Stimulated activated CD8-positive, alpha-beta memory T cell treated with anti-CD3 and anti-CD28 coated beads, Interleukin-7, amount 100 ng/mL, for 1 hour (primary cell): ENCODE measurements at places on chromosomes 5 and 9.
A peak's percentile ranks its signal among the peaks of the same experiment; 100 is the strongest.

DNA sequence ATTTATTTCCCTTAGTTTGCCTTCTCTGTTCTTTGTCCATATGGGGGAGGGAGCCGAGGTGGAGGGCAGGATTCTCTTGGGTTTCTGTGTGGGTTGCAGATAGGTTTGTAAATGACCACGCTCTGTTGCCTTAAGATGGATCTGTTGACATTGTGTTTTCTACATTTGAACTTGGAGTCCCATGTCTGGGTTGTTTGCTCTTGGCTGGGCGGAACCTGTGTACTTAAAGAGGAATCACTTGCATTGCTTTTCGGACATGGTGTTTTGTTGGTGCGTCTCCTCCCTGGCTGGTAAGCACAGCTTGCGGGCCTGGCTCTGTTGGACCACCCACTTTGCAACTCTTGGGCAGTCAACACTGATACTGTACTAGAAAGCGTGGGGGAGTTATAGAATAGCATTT, 45.9 kb downstream of the EHMT1 start:
- no peak for DNase-seq

GRCh38 chr5:31485376-31486207, 46.3 kb downstream of the DROSHA start:
- no peak for DNase-seq

DNA sequence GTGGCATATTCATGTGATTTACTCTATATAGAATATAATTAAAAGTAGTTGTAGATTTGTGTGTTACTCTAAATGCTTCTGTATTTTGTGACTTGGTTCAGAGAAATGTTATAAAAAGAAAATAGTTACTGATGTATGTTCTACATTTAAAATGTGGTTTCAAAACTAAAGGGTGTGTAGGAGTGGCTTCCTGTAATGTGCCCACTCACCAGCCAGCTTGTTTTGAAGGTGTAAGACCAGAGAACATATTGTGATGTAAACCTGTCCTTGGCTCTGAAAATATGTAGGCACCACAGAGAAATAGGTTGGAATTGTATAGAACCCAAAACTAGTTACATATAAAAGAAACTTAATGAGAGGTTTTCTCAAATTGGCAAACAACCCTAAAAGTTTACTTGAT, 51.2 kb upstream of the ARRDC3 start:
- DNase-seq: no peak

- DNase-seq: no peak
Measured at GRCh38 chr5:93336330-93337110, 244.5 kb downstream of the NR2F1-AS1 start.

GRCh38 chr9:132886334-132886725, 7.6 kb downstream of the SPACA9 start:
- no peak for DNase-seq

DNA sequence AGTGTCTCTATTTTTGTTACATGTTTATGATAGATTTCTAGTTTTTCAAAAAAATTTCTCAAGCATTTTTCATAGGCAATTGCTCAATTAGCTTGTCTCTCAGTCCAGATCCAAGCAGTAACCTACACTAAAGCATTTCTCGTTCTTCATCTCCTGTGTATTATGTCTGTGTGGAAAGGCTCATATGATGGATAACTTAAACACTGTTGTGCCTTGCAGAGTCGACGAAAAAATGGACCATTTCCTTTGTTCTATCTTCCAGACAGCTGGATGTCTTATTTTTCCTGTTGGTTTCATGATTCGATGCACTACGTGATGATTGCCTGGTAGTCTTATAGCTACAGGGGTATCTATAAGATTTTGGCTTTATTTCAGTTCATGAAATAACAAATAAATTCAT, 347.8 kb downstream of the TRPM3 start:
- DNase-seq: no peak

- DNase-seq: no peak
Measured at GRCh38 chr9:136074706-136075105, 20.4 kb downstream of the NACC2 start.

- no peak for DNase-seq
Measured at GRCh38 chr5:171316258-171317121, 7.4 kb downstream of the TLX3 start.

GRCh38 chr9:971901-972500, 4.5 kb upstream of the DMRT3 start:
- DNase-seq: no peak

GRCh38 chr5:1294206-1294834, 548 bp downstream of the TERT start:
- no peak for DNase-seq

- DNase-seq: no peak
Measured at GRCh38 chr5:135308752-135309151, 90.3 kb downstream of the MACROH2A1 start.

DNA sequence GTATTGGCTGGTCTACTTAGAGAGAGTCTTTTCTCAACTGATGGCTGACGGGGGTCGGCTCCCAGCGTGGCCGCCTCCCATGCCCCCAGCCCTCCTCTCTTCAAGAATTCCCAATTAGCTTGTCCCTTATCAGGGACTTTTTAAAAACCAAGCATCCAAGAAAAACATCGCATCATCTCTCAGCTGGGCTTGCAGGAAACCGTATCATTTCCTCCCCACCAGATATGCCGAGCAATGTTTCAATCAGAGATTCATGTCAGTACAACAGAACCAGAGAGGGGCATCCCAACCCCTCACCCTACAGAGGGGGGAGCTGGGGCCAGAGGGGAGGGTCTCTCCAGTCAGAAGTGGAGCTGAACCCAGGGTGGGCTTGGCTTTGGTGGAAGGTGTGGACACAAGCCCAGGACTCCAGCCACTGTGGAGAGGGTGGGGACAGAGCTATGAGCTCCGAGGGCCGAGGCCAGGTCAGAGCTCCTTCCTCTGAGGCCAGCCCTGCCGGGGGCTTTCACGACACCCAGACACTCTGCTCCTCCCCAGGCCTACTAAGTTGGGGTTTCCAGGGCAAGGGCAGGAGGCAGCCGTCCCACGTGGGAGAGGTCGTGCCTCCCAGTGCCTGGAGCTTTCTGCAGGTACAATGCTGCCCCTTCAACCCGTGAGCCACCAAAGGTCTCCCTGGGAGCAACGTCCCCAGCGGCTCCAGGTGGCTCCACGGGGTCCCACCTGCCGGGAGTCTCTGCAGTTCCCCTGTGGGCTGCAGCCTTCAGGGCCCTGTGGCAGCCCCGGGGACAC, 39.0 kb upstream of the TMEM250 start:
- no peak for DNase-seq

- no peak for DNase-seq
Measured at GRCh38 chr9:4590430-4591122, 71.5 kb upstream of the PLPP6 start.

- no peak for DNase-seq
Measured at GRCh38 chr9:77455312-77455927, 192.7 kb downstream of the GNA14 start.

DNA sequence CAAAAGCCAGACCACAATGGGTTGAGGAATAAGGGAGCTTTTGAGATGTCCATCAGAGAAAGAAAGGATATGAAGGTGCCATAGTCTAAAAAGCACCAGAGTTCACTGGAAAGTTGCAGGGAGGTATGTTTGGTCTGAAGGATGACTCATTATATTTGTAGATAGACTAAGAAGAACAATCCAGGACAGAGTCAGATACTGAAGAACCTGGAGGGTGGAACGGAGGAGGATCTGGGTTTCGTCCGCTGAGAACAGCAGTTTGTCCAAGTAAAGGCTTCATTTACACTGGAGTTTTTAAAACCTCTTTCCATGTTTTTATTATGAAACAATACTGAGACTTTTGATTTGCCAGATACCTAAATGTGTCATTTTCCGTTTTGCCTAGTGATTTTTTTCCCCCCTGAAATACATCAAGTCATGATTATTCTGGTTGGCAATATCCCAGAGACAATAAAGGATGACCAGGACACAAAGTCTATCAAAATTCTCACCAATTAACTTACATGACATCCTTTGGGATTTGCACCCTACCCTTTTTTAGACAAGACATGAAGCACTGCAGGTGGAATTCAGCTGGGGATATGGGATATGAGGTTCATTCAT, 219.9 kb downstream of the MLLT3 start:
- DNase-seq: no peak

- DNase-seq: no peak
Measured at GRCh38 chr9:110821064-110821463, 152.5 kb downstream of the MUSK start.

DNA sequence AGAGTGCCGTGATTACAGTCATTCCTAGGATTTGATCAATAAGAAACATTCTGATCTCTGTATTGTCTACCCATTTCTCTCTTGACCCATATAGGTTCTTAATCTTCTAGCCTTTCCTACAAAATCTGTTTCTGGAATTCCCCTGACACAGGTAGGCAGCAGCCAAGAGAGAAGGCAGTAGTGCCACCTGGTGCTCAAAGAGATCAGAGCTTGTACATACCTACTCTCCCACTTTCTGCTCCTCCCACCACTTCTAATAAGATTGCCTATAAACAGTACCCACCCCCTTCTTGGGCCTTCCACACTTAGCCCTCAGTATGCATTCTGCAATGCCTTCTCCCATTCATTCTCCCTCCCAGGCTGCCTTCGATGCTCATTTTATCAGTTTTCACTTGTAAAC, 117.4 kb upstream of the RORB start:
- no peak for DNase-seq

DNA sequence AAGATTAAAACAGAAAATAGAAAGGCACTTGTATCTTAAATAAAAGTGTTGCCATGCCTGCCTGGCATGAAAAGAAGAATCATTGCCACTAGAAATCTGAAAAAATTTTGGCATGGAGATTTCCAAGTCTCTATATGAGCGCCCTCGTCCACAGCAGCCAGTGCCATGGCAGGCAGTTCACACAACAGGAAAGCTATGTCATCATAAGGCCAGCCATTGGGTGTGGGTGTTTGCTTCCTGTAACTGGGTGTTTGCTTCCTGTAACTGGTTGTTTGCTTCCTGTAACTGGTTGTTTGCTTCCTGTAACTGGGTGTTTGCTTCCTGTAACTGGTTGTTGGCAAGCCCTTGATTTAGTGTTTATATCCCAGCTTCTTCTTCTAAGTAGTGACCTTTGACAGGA, 446.7 kb downstream of the IRX1 start:
- no peak for DNase-seq

DNA sequence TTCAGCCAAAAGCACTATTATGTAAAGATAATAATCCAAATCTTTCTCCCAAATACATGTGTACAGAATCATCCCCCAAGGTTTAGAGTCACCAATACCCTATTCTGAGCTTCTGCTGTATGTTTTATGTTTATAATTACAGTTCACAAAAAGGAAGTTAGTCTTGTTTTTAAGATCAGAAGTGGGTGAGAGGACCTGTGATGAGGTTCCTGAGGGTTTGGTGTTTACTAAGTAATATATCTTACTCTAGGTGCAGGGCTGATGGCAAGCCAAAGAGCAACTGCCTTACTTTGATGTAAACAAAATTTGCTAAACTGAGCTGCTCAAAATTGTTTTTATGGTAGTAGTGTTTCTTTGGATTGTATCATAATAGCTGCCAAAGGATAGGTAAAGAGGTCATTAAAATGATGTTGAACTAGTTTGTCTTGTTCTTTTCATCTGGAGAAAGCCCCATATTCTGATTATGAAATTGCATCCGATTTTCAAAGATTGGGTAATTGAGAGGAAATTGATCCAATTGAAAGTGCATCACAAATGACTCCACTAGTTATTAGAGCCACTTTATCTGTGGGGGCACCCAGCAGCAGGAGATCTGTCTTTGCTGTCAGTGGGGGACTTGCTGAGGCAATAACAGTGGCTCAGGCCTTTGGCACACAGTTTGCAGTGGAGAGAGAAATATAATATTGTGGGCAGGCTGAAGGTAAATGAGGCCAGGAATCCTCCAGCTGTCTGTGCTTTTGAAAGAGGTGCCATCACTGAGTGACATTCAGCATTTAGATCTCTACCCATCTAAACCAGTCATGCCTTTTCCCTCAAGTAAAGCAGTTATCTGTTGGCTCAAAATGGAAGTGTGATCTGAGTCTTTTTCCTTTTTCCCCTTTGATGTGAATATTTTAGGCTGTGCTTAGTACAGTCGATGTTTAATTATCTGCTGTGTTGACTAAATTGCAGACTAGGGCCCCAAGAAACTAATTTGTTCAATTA, 14.1 kb downstream of the TRIM32 start:
- DNase-seq: no peak

DNA sequence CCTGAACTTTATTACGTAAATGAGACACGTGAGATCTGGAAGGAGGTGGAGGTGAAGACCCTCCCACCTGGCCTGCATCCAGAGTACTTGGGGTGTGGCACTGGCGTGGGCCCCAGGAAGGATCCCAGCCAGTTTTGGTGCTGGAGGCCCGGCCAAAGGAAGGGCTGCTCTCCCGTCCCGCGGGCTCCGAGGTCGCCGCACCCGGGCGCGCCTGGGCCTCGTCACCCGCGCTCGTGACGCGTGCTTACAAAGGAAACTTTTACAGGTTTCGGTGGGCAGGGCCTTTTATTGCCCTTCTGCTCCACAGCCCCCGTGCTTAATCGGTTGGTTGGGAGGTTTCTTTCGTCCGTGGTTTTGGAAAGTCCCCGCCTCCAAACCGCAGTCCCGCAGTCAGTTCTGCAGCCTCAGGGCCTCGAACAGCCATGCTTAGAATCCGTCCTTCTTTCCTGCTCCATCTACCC, 29.2 kb downstream of the CDKN2A start:
- no peak for DNase-seq

GRCh38 chr9:126705767-126706697, 92.3 kb downstream of the LMX1B start:
- peak; percentile 62 for DNase-seq

- DNase-seq: no peak
Measured at GRCh38 chr5:174796711-174797192, 72.4 kb downstream of the MSX2 start.

DNA sequence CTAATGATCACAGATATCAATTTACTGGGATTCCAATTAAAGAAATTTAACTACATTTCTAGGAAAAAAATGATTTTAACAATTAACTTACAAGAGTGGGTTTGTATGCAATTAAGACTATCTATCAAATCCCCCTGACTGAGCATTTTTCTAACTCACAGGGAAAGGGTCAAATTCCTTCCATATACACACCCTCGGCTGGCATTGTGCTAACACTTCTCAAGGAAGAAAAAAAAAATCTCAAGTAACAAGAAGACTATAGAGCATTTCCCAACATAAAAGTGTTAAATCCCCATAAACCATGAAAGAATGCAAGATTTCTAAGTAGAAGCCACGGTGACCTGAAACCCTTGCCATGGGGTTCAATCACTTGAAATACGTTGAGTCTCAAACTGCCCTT, 368.8 kb downstream of the GLIS3 start:
- DNase-seq: no peak

GRCh38 chr9:107112707-107113243, 170.3 kb upstream of the RAD23B start:
- no peak for DNase-seq

DNA sequence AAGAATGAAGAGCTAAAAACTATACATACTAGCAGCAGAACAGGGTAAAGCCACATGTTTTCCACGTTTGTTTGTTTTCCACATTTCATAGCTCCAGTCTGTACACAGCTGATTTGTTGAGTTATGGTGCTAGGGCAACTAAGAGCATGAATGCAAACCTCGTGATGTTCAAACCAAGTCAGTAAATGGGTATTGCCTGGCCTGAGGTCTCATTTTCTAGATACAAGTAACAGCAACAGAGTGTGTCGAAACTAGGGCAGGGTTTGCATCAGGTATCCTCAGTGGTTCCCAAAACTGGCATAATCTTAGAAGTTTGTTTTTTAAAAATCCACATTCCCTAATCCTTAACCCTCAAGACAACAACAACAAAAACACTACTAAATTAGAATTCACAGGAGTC, 89.3 kb downstream of the CEMIP2 start:
- no peak for DNase-seq

GRCh38 chr9:123669346-123669745, 260.6 kb downstream of the DENND1A start:
- DNase-seq: no peak

- no peak for DNase-seq
Measured at GRCh38 chr5:179294891-179295777, 50.1 kb downstream of the ADAMTS2 start.

GRCh38 chr9:2936221-2936620, 92.3 kb upstream of the PUM3 start:
- DNase-seq: no peak
